ENCODE measurements at places on chromosomes 13 and 19.

- DNase-seq, result no peak
Observed at GRCh38 chr13:60620611-60621395, 223.8 kb downstream of the TDRD3 start.

- no peak for DNase-seq
Observed at GRCh38 chr13:77176350-77176749, 149.4 kb upstream of the FBXL3 start.

DNA sequence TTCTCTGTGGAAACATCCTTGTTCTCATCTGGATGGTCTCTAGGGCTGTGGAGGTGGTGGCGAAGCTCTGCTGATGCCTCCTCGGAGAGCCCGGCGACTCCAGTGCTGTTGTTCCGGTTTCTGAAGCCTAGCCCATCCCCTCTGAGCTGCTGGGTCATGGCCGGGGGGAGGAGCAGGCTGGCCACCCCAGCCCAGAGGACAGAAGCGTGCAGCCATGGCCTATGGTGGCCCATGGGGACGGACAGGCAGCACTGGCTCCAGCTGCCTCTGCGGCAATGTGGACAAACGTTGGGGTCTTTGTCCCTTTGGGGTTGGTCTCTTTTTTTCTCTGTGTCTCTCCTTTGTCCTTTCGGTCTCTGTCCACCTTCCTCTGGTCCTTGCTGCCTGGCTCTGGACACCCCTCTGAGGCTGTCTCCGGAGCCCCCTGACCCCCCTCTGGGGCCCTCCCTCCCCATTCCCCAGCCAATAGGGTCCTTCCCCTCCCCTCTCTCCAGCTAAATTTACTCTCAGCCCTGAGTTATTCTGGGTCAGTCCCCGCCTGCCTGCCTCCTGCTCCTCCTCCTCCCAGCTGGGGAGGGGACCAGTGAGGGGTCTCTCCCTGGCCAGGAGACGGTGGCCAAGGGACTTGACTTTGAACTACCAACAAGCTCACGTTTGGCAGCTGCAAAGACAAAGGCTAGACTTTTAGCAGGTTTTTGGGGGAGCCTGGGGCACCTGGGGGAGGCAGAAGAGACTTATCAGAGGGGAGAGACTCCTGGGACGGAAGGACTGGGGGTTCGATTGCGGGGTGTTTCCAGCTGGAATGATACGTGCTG, at the start of gene HRC:
Gene HRC (minus strand): TSS at position 392 of the 815 bp plus-strand sequence. CDS start 159 bp downstream, at position 233.
- DNase-seq, result no peak

- no peak for DNase-seq
Observed at GRCh38 chr13:64529874-64530485, 2700.2 kb downstream of the PCDH9 start.

DNA sequence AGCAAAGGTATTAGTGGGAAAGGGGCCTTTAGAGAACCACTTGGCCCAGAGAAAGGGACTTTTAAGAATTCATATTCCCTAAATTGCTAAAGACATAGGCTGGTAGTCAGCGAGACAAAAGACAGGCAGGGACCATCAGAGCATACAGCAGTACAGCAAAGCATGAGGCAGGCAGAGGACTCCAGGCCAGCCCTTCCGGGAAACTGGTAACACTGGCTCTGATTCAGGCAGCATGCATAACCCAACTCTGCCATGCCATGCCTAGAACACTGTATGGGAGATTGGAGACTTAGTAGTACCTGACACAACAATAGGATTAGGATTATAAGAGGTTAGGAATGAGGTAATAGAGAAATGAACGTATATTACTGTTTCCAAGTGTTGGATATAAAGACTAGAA, 34.9 kb downstream of the CAB39L start:
- no peak for DNase-seq

DNA sequence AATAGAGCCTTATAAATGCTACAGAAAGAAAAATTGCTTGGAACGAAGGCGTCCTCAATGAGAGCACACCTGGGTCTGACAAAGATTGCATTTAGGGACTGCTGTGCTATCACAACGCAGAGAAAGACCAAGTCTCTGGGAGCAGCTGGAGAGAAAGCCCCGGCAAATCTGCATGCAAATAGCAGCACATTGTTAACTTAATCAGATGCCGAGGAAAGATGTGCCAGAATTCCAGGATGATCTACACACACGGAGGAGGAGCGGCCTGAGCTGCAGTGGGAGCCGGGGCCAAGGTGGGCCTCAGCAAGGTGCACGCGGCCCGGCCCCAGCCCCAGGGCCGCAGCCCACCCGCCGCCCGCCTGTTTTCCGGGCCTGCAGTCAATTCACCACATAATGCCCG, 1.4 kb downstream of the ZNF536 start:
- DNase-seq, result no peak

DNA sequence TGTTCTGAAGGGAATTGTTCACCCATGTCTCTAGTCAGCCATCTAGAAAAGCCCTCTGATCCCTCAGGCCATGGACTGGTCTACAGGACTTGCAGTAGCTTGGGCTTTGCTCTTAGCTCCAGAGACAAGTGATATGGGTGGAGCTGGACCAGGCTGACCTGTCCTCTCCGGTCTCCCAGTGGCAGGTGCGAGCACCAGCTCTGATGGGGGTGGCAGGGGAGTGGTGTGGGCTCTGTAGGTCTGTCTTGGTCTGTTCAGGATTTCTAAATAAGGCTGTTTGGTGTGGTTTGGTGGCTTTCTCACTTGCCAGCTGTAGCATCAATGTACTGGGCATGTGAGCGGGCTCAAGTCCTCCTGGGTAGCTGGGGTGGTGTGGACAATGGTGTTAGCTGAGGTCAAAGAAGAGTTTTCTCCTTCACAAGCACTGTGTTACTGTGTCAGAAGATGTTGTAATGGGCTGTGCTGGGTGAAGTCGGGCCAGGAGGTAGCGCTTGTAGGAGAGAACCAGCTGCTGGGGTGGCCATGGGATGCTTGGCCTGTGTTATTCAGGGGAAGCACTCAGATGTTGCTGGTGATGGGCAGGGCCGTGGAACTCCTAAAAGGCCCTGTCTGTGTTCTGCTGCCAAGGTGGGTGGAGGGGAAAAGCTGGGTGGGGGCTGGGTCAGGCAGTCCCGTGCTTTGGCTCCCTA, 16.9 kb downstream of the GPC6 start:
- no peak for DNase-seq

- no peak for DNase-seq
Observed at GRCh38 chr19:38392707-38393308, 4.3 kb downstream of the SPRED3 start.

GRCh38 chr13:36712770-36713169, 39.0 kb downstream of the SERTM1 start:
- no peak for DNase-seq

DNA sequence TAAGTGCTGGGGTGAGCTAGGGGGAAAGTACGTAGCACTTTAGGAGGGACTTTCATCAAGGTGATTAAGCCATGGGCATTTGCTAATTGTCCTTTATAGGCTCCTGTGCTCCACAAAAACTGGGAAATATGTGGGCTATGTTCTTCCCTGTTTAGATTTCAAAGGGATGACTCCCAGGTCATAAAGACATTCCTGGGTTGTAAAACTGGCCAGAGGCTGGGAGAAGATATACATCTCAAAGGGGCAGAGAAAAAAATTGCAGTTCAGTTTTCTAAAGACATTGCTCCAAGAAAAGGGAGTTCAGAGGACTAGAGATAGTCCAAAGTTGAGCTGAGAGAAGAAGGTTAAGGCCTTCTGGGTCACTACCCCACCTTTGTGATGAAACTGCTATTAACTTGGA, 204.8 kb downstream of the MYO16 start:
- no peak for DNase-seq

- no peak for DNase-seq
Observed at GRCh38 chr13:108283110-108283509, 13.6 kb downstream of the TNFSF13B start.

GRCh38 chr19:3463714-3464586, 16.4 kb downstream of the SMIM24 start:
- no peak for DNase-seq

DNA sequence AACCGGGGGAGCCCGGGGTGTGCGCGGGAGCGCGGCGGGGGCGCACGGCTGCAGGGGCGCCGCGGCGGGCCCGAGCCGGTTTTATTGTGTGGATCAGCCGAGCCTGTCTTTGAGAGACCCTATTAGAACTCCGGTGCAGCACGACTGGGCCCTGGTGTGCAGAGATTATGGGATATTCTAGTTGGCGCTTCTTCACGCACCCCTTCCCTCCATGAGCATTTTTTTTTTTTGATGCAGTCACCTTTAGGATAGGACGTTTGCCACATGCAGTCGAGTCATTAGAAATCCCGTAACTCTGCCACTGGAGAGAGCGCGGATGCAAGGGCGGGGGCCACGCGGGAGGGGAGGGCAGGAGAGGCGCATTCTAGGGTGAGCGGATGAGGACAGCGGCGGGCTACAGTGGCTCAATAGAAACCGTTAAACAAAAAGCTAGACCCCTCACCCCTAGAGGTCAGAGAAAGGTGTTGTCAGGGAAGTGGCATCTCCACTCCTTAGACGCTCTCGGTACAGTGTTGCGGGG, 3.7 kb downstream of the FGF9 start:
- no peak for DNase-seq

- no peak for DNase-seq
Observed at GRCh38 chr19:54047616-54048015, 16.1 kb downstream of the VSTM1 start.

DNA sequence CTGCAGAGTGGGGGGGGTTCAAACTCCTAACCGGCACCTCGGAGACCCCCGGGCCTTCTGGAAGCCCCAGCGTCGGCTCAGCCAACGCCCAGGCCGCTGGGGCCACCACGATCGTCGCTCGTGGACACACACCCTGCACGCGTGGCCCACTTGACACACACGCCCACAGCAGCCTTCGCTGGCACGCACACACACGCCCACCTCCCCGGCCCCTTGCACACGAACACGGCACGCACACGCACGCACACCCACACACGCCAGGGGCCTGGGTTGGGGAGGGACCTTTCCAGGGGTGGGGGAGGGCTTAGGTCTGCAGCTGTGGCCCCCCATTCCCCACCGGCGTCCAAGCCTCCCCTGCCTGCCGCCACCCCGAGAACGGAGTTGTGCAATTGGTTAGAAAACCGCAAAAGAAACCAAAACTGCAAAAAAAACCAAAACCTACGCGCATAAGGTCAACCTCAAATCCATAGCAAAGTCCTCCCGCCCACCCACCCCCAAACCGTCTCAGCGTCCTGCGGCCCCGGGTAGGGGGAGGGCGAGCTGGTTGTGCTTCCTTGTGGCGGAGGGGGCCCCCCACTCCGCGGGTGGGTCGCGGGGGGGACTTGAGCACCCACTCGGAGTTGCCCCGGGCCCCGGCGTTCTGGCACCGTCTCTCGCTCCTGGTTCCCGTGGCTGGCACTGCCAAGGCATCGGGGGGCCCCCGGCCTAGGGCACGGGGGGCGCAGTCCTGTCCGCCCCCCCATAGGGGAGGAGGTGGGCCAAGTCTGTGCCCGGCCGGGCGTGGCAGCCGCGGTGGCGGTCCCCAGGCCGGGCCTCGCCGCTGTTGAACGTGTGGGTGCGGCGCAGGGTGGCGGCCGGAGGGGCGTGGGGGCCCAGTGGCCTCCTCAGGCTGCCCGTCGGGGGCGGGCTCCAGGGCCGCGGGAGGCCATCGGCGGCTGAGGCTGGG, 3.3 kb upstream of the LRG1 start:
- DNase-seq, result no peak

DNA sequence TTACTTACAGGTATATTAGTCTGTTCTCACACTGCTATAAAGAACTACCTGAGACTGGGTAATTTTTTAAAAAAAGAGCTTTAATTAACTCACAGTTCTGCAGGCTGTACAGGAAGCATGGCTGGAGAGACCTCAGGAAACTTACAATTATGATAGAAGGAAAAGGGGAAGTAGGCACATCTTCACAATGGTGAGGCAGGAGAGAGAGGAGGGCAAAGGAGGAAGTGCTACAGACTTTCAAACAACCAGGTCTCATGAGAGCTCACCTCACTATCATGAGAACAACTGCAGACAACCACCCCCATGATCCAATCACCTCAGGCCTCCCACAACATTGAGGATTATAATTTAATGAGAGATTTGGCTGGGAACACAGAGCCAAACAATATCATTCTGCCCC, 511.7 kb downstream of the SLITRK6 start:
- DNase-seq, result no peak

DNA sequence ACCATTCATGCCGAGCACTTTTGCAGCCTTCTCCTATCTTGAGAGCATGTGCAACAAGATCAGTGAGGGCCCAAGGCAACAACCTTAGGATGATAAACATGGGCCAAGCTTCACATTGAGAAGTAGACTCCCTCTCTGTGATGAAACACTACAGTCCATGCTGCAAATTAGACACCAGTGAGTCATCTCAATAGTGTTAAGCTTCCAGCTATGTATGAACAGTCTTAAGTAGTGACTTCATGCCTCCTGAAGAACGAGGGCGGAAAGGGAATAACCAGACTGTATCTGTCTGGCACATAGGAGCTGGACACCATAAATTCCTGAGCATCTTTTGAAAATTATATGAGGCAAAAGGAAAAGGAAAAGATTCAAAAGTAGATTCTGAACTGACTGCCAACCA, 309.9 kb upstream of the SLITRK1 start:
- no peak for DNase-seq

GRCh38 chr19:35313587-35313986, 15.4 kb upstream of the CD22 start:
- DNase-seq, result no peak

- no peak for DNase-seq
Observed at GRCh38 chr13:100361504-100361903, 227.1 kb downstream of the GGACT start.

DNA sequence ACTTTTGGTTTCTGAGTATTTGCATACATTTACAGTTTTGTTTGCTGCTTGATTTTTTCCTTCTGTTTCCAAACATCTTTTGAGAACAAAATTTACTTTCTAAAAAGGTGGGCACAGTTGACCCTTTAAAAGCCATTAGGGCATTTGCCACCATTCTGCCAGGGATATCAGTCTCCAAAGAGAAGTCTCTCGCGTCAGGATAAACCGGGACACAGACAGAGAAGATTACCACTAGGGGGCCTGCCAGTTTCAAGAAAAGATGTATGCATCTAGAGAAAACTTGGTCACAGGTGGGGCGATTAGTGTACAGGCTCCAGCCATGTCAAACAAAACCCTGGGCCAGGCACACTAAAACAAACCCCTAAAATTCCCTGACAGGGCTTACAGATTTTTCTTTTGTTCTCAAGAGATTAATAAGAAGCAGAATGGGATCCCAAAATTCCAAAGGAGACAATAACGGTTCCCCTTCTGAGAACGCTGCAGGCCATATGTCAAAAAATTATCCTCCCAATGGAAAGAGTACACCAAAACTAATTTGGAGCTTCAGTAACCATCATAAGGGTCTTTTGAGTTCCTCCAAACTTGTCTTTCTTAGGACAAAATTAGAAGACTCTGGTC, 10.7 kb upstream of the PABPC3 start:
- DNase-seq, result no peak

GRCh38 chr19:38141108-38141507, 82.9 kb downstream of the DPF1 start:
- no peak for DNase-seq

DNA sequence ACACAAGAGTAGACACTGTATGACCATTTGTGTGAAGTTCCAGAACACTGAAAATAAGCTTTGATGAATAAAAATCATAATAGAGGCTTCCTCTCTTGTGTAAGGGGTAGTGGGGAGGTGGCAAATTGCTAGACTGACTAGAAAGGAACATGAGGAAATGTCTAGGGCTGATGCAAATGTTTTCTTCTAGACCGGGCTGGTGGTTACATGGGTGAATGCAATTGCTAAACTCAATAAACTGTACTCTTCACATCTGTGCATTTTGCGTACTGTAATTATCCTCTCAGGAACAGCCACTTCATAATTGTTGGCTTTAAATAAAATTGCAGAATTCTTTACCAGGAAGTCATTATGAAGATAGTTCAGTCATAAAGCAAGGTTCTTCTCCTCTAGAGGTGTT, 5.2 kb upstream of the KBTBD7 start:
- no peak for DNase-seq

GRCh38 chr19:18225702-18226468, at the start of gene PDE4C:
PDE4C (minus strand) TSS chr19:18226438; CDS start chr19:18226415, 23 bp downstream.
- no peak for DNase-seq

GRCh38 chr13:100547791-100548201, 40.8 kb downstream of the GGACT start:
- no peak for DNase-seq
